ENCODE measurements at places on chromosomes 3 and 15.
A peak's percentile ranks its signal among the peaks of the same experiment; 100 is the strongest.

GRCh38 chr3:115862099-115862498, 238.8 kb downstream of the GAP43 start:
- no peak for DNase-seq

GRCh38 chr3:58120075-58120812, 90.5 kb downstream of the DNASE1L3 start:
- no peak for DNase-seq

GRCh38 chr3:36954452-36955134, 9.7 kb upstream of the TRANK1 start:
- no peak for DNase-seq

GRCh38 chr3:134751831-134752230, 43.2 kb upstream of the EPHB1 start:
- DNase-seq: no peak

GRCh38 chr3:56268616-56269383, 199.5 kb downstream of the ERC2 start:
- DNase-seq: no peak

DNA sequence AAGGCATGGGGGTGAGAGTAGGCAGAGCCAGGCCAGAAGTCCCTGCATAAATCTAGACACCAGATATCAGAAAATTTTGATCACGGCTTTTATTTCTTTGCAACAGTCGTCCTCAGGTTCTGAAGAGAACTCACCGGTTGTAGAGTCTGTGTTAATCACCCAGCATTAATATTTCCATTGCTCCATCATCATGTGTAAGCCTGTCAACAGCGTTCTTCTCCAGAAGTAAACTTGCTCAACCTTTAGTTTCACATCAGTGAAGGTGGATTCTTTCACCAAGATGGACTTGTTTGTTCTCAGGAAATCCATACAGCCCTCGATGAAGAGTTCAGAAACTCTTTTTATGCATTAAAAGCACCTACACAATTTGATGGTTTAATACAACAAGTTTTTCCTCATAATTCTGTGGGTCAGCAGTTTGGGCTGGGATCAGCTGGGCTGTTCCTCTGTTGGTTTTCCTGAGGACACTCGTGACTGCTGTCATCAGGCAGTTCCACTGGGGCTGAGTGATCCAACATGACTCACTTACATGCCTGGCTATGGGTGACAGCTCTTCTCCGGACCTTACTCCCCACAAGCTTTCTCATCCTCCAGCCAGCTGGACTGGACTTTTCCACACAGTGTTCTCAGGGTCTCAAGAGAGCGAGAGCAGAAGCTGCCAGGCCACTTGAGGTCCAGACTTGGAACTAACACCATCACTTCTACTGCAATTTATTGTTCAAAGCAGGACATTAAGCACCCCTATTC, 303.4 kb downstream of the ZNF621 start:
- DNase-seq: no peak

GRCh38 chr15:38354315-38354929, 99.5 kb upstream of the FAM98B start:
- DNase-seq: peak; percentile 52

DNA sequence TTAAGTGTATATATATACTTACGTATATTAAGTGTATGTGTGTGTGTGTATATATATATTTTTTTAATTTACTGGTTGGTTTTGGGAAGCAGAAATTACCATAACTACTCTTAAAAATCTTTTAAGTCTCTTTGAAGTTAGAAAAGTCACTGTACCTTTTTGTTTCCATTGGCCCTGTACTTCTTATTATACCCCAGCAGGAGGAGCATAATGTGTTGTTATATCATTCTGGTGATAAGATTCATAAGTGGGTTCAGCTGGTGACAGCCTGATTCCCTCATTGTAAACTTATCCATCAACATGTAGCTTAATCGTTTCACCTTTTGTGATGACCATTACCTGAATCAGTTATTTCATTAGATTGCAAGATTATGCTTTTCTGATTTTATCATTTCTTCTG, 30.8 kb downstream of the MLH1 start:
- DNase-seq: no peak

GRCh38 chr15:75061272-75061671, 37.9 kb downstream of the PPCDC start:
- DNase-seq: no peak

GRCh38 chr3:119300991-119301391, 6.8 kb downstream of the ARHGAP31 start:
- no peak for DNase-seq

GRCh38 chr3:197709135-197709534, 27.6 kb downstream of the RUBCN start:
- no peak for DNase-seq

- no peak for DNase-seq
These were observed 28.6 kb downstream of the PLD1 start for GRCh38 chr3:171781711-171782127.

GRCh38 chr15:46312133-46312740, 677.4 kb downstream of the SQOR start:
- DNase-seq: peak; percentile 50

GRCh38 chr15:100041127-100041828, 300.5 kb downstream of the ADAMTS17 start:
- no peak for DNase-seq

GRCh38 chr3:58043933-58044332, 35.7 kb downstream of the FLNB start:
- no peak for DNase-seq

- DNase-seq: no peak
These were observed 11.7 kb downstream of the PLCB2 start for GRCh38 chr15:40295877-40296560.

DNA sequence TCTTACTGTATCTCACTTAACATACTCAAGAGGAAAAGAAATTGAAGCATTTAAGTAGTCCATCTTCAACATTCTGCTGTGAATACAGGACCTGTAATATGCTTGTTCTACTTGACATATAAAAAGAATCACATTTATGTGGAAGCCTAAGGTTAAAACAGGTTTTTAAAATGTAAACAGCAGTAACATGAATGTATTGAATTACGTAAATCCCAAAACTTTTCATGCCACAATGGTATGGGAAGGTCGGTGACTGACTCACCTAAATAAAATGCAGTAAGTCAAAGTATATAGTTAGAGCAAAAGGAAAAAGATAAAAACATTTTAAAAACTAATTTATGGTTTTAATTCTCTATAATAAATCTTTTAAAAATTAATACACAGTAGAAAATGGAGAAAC, 115.7 kb upstream of the TJP1 start:
- DNase-seq: no peak

- no peak for DNase-seq
These were observed 84.6 kb downstream of the PEAK1 start for GRCh38 chr15:77335298-77335697.

GRCh38 chr15:33639051-33639450, 328.3 kb downstream of the RYR3 start:
- no peak for DNase-seq

DNA sequence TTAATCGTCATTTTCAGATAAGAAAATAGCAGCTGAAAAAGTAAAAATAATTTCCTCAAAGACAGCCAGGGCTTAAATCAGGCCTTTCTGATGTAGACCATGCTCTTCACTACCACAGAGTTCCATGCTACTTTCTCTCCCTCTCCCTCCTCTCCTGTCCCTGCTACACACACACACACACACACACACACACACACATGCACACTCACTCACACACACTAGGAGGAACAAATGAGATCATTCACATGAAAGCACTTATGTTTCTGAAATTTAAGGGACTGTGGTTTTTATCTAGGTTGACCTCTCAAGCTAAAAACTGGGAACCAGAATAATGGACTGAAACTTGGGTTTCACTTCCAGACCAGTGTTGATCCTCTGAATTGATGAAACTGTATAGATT, 4.1 kb upstream of the PSMA4 start:
- no peak for DNase-seq

- no peak for DNase-seq
These were observed 2.5 kb downstream of the UBP1 start for GRCh38 chr3:33437556-33438283.

- DNase-seq: no peak
These were observed 1.9 kb upstream of the FETUB start for GRCh38 chr3:186638259-186638658.

GRCh38 chr3:88744896-88745295, 362.5 kb upstream of the EPHA3 start:
- no peak for DNase-seq

- DNase-seq: no peak
These were observed 70.3 kb upstream of the PRICKLE2 start for GRCh38 chr3:64295594-64295993.

DNA sequence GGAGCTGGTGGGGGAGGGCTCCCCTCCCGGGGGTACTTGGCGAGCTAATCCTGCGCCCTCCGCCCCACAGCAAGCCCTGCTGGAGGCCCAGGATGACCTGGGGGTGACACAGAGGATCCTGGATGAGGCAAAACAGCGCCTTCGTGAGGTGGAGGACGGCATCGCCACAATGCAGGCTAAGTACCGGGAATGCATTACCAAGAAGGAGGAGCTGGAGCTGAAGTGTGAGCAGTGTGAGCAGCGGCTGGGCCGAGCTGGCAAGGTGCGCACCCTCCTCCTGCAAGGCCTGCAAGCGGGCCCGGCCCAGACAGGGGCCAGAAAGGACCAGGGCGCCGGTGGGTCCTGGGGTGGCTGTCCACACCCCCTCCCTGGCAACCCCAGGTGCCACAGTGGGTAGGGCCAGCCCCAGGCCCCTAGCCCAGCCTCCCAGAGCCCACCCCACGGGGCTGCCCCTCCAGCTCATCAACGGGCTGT, 56.5 kb downstream of the SEMA3G start:
- no peak for DNase-seq

DNA sequence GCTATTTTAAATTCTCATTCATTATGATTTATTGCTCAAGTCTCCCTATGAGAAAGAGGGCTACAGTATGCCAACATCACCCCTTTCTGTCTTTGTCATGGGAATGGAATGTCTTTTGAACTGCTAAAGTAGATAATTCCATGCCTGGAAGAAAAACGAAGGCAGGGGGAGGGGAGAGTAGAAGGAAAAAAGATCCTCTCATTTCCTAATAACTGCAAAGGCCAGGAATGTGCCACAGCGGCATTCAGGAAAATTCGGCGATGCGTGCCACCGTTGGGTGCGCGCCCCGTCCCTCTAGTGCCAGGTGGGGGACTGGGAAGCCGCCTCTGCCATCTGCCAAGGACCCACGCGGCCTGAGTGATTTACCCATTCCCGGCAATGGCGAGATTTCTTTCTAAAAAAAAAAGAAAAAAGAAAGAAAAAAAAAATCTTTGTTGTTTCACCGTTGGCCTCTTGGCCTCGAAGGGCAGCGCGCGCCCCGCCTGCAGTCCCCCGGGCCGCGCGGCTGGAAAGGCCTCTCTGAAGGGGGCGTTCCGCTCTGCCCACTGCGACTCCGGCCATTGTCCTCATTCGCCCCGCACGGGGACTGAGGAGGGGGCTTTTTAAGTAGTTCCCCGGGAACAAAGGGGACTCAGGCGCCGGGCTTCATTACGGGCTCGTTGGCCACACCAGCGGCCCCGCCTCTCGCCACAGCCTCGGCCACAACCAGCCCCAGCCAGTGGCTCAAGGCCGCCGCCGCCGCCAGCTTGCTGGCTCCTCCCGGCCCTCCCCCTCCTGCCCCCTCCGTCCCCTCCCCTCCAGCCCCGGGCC, 54.5 kb downstream of the CPN2 start:
- no peak for DNase-seq

DNA sequence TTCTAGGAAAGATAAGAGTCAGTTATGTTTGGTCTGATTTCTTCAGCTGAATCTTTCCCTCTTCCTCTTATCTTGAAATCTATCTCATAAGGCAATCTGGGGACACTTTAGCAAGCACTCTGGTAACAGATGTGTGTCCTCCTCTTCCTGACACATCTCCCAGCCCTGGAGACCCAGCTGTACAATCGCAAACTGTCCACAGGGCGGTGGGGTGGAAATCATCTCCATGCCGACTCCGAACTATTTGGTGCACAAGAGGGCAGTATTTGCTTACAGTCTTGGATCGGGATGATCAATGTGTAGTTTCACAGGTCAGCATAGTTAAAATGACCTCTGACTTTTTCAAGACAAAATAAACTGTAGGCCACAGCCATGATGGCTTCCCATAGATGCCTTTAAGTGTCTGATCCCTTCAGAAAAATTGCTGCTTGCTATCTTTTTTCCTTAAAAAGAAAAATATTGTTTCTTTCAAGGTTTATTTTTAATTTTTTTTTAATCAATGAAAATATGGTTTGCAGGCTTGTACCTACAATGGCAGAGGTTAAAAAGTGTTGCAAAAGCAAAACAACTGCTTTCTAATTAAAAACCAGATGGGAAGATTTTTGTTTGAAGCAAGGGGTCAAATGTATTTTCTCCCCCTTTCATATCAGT, 17.7 kb downstream of the EEFSEC start:
- DNase-seq: no peak

DNA sequence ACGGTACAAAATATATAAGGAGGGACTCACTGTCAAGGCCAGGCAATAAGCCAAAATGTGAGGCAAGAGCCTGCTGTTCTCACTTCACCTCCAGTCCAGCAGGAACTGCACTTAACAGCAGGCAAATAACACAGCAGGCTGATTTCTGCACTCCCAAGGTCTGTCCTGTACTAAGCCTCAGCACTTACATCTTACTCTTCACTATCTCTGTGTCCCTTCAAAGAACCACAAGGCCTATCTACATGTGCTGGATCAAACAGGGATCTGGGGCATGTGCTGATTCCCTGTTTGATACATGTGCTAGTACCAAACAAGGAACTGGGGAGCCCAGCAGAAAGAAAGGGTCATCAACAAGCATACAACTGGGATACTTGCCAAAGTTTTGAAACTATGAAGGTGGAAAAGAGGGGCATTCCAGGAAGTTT, 22.2 kb downstream of the UACA start:
- no peak for DNase-seq

GRCh38 chr3:112976953-112977352, 2.0 kb upstream of the CD200R1 start:
- DNase-seq: no peak

- DNase-seq: no peak
These were observed 10.7 kb upstream of the SLC15A2 start for GRCh38 chr3:121883507-121883906.

DNA sequence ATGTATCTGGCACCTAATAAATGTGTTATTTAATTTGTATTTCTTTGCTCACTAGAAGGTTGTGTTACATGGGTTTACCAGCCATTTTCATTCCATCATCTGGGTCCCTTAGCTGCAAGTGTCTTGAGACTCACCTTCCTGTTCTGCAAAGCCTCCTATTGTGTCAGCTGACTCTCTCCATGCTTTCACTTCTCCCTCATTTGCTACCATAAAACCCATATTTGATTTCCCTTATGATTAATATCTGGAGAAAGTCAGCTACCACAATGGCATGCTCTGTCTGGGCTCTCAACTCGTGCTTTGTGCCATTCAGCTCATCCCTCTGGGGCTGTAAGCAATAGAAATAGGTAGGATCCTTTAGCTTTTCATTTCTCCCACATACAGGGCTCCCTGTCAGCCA, 79.5 kb upstream of the EIF1B start:
- no peak for DNase-seq

DNA sequence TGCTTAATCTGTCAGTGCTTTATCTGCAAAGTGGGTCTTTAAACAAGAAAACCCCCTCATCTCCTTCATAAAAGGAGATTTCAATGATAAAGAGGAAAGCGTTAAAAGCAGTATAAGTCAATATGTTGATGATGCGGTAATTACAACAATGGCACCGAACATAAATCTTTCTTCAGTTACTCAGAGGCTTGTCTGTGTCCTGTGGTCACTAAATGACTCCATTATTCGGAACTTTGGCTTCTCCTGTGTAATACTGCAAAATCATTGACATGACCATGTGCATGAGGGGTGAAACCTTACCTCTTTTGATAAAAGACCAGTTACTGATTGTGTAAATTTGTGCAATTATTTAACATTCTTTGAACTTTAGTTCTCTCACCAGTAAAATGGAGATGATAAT, 4.8 kb upstream of the USP3 start:
- no peak for DNase-seq
